ENCODE measurements at places on chromosomes 1 and 21.

DNA sequence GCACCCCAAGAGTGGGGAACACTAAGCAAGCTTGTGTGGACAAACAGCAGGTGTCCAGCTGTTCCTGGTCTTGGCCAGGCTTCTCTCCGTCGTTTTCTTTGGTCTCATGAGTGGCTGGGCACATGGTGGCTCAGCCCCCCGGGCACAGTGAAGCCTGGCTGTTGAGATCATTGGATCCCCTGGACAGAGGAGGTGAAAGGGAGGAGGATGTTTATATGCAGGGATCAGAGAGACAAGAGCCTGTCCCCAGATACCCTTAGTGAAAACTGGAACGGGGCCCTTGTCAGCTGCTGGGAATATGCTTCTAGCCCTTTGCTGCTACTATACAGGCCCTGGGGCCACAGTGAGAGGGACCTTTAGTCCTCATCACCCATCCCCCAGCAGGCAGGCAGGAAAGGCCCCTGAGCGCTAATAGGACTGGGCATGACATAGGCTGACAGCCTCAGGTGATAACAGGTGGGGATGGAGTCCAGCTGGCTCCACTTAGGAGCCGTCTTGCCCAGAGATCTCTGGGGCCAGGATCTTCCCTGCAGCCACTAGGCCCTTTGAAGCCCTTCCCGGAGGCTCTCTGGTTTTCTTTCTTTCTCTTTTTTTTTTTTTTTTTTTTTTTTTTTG lies 16.4 kb downstream of the EPHA8 start:
- H3K4me3 ChIP-seq, result no peak overlapping the region
- no peak for DNase-seq
- H3K36me3 ChIP-seq, result no peaks in the 10 kb centered on the region
- no peaks in the 10 kb centered on the region for H3K27me3 ChIP-seq

- no peak overlapping the region for H3K4me3 ChIP-seq
- H3K36me3 ChIP-seq, result no peaks in the 10 kb centered on the region
- H3K27me3 ChIP-seq, result no peaks in the 10 kb centered on the region
- no peak for DNase-seq
- H3K27ac ChIP-seq, result no peak overlapping the region
- peaks cover 7% of the 10 kb centered on the region for H3K4me1 ChIP-seq
These were observed 561.8 kb downstream of the KIF26B start for GRCh38 chr1:245716561-245716960.

DNA sequence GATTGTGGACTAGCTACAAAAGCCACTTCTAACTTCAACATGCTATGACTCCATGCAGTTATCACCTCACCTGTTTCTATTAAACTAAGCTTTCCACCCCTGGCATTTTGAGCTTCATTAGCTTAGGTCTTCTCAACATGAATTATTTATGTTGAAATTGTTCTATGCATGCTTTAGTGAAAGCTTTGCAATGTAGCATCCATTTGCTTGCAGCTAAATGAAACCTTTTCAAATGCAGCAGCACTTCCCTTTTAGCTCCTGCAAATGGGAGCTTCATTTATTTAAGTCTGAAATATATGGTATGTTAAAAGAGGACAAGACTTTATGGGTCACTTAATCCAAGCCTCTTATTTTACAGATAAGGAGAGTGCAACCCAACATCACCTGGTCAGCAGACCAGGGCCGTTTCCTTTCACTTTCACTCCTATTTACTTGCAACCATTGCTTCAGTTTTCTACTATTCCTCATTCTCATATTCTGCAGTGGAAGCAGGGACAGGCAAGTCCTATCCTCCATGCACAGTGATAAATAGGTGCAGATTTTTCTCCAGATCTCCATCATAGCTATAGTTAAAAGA lies 56.4 kb upstream of the SAMSN1 start:
- no peak for DNase-seq
- no peaks in the 10 kb centered on the region for H3K4me1 ChIP-seq
- no peaks in the 10 kb centered on the region for H3K36me3 ChIP-seq

GRCh38 chr1:209400351-209401220 lies 182.9 kb upstream of the CAMK1G start:
- H3K4me3 ChIP-seq, result no peak overlapping the region
- peak overlapping the region; percentile 84 for H3K27ac ChIP-seq
- no peaks in the 10 kb centered on the region for H3K36me3 ChIP-seq

DNA sequence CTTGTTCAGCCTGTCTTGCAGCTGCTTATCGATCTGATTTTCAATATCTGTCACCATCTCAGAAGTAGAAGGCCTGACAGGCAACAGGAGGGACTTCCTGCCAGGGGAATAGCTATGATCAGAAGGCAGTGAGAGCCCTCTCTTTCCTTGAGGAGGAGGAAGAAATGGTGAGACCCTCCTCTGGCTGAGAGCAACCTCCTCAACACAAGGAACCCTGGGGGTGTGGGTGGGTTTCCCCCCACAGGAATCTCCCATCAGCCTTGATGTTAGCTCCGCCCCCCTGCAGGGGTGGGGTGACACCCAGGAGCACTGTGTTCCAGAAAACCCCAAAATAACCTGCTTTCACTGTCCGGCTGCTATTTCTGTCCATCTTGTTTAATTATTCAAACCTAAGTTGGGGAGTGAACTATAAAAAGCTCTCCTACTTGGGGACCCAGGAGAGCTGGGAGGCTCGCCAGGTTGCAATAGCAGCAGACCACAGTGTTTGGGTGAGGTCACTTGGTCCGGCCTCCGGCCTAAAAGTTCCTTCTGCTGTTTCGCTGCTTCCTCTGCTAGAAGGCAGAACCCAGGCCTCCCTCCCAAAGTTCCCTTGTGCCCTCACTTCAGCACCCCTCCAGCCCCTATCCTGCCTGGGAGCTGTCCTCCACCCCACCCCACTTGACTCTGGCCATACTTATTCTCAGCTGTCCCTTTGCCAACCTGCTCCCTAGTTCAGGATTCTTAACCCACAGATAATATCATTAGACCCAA lies 7.8 kb upstream of the MEF2D start:
- no peak overlapping the region for H3K4me3 ChIP-seq
- DNase-seq, result no peak
- peak overlapping the region; percentile 94 for H3K27ac ChIP-seq
- no peaks in the 10 kb centered on the region for H3K36me3 ChIP-seq
- no peaks in the 10 kb centered on the region for H3K27me3 ChIP-seq
- peaks cover 20% of the 10 kb centered on the region for H3K4me1 ChIP-seq

DNA sequence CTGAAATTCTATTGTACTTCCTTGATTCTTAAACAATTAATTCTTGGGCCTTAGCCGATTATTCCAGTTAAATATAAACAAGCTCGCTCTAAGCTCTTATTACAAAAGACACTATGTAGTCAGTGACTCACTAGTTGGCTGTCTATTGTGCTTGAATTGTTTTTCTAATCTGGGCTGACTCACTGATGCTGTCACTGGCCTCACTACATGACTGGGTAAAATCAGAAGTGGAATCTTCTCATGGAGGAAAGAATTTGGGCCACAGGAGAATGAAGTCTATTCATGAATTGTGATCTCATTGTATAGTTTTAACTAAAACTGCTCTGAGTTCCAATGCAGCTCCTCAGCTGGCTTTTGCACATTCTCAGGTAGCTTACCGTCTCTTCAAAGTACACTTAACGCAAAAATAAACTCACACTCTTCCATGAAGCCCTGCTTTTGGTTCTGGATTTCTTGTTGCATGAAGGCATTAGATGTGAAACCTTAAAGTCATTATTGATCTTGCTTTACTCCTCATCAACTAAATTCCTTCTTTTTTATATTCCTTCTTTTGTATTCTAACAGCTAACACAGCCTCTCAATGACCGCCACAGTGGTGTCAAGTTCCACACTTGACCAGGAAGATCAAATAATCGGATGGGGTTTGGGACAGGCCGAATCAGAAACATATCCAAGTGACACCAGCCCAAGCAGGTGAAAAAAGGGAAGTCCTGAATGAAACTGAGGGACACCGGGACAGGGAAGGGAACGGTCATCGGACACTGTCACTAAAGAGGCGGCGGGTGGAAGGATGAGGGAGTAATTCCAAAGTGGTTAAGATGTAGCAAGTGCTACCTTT lies 80.9 kb upstream of the LBR start:
- no peak overlapping the region for H3K27ac ChIP-seq
- H3K27me3 ChIP-seq, result no peaks in the 10 kb centered on the region
- DNase-seq, result no peak
- peaks cover 6% of the 10 kb centered on the region for H3K4me1 ChIP-seq

DNA sequence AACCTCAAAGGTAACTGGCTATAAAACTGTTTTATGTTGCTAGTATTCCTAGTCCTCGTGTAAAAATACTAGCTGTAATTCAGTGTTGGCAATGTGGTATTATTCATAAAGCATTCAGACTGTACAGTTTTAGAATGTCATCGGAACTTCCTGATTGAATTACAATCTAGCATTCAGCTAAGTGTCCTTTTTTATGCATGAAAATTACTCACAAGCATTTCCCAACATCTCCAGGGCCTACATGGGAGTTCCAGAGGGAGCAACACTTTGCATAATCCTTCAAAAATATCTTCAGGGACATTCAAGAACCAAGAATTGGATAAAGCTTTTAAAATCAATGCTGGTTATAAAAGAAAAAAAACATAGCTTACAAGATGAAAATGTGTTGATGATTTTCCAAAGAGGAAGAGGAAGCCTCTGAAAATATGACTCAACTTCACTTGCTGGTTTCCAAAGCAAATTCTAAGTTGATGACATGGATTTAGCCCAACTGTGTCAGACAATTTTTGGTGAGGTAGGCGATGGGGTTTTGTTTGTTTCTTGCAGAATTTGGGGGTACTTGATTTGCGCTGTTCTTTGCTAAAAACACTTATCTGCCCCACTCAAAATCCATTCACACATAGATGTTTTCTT lies 137.8 kb downstream of the SLC44A5 start:
- no peak overlapping the region for H3K27ac ChIP-seq
- H3K4me3 ChIP-seq, result no peak overlapping the region
- H3K27me3 ChIP-seq, result no peaks in the 10 kb centered on the region
- no peaks in the 10 kb centered on the region for H3K36me3 ChIP-seq

DNA sequence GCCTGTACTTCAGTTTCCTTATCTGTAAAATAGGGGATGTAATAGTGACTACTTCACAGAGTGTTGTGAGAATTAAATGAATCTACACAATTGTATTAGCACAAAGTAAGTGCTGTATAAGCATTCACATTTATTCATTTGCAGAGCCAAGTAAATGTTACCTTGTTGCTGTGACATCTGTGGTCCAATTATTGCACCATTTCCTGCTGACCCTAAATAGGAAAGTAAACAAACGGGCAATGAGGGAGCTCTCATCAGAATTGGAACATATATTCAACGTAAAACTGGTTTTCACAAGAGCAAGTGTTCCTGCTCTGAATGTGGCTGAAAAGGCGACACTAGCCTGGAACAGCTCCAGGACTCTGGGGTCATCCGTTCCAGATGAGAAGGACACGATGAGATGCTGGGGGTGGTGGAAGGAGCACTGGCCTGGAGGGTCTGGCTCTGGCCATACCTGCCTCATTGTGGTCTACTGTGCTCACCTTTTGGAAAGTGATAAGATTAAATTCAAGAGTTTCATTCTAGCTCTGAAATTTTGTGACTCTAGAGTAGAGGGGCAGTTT lies 34.5 kb downstream of the PROX1 start:
- H3K4me3 ChIP-seq, result no peak overlapping the region
- H3K4me1 ChIP-seq, result no peaks in the 10 kb centered on the region
- DNase-seq, result no peak
- H3K36me3 ChIP-seq, result no peaks in the 10 kb centered on the region

GRCh38 chr21:31772674-31773555 lies 41.0 kb upstream of the SCAF4 start:
- H3K36me3 ChIP-seq, result no peaks in the 10 kb centered on the region
- no peak overlapping the region for H3K27ac ChIP-seq
- H3K4me1 ChIP-seq, result no peaks in the 10 kb centered on the region
- no peak overlapping the region for H3K4me3 ChIP-seq

DNA sequence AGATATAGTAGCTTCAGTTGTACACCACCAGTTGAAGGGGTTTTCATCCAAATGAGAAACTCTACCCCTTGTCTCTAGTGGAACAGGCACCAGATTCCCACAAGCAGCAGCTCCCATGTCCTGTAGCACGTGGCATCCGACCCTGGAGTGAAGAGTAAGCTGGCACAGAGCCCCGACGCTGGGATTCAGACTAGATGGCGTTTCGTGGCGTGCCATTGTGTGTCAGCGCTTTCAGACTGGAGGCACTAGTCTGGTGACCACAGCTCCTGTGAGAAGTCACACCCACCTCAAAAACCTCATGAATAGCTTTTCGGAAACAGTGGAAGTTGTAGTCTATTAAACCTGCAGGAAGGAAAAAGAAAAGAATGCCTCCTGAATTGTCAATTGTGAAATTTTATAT lies 20.2 kb downstream of the RRAGC start:
- no peaks in the 10 kb centered on the region for H3K36me3 ChIP-seq
- no peaks in the 10 kb centered on the region for H3K27me3 ChIP-seq
- no peak overlapping the region for H3K27ac ChIP-seq
- H3K4me3 ChIP-seq, result no peak overlapping the region

DNA sequence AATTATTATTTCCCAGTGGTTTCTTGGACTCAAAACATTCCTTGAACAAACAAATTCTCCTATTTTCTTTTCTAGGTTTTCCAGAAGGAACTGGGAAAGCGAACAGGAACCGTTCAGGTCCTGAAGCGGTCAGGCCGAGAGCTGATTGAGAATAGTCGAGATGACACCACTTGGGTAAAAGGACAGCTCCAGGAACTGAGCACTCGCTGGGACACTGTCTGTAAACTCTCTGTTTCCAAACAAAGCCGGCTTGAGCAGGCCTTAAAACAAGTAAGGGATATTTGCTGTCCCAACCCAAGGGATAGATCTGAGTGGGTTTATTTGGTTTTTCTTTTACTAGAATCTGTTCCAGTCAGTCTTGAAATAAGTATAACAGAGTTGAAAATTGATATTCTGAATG lies 39.4 kb upstream of the BMP8A start:
- no peak overlapping the region for H3K27ac ChIP-seq
- no peak for DNase-seq
- H3K4me3 ChIP-seq, result no peak overlapping the region
- peaks cover 24% of the 10 kb centered on the region for H3K36me3 ChIP-seq
- no peaks in the 10 kb centered on the region for H3K4me1 ChIP-seq

GRCh38 chr1:235863699-235864093 lies 3.0 kb downstream of the LYST start:
- peaks cover 59% of the 10 kb centered on the region for H3K4me1 ChIP-seq
- H3K27me3 ChIP-seq, result no peaks in the 10 kb centered on the region
- H3K27ac ChIP-seq, result peak overlapping the region; percentile 95
- DNase-seq, result no peak

GRCh38 chr21:16711757-16712156 lies 801.1 kb upstream of the CXADR start:
- H3K4me1 ChIP-seq, result no peaks in the 10 kb centered on the region
- H3K27me3 ChIP-seq, result no peaks in the 10 kb centered on the region
- DNase-seq, result no peak
- H3K27ac ChIP-seq, result no peak overlapping the region

GRCh38 chr1:52725903-52726264 lies 369 bp upstream of the ZYG11B start:
- DNase-seq, result no peak
- H3K36me3 ChIP-seq, result no peaks in the 10 kb centered on the region
- H3K4me1 ChIP-seq, result peaks cover 9% of the 10 kb centered on the region
- H3K27ac ChIP-seq, result peak overlapping the region; percentile 92
- no peaks in the 10 kb centered on the region for H3K27me3 ChIP-seq

Measured in esophagus squamous epithelium (tissue), 5 donors.